ENCODE measurements at places on chromosomes 1 and 21. TPM values are rescaled to one million over a fixed set of nuclear protein-coding genes. Genes with fewer than 3 reads are reported as not detected.

Gene TRABD2B
- under 0.01 TPM for total RNA-seq

Gene TEDDM1
- not detected for total RNA-seq

Gene DISP3
- total RNA-seq = 0.09 TPM

Gene HMCN1
- total RNA-seq = 7.2 TPM

Gene PYGO2
- total RNA-seq = 4.9 TPM

Gene CDK18
- total RNA-seq = 0.94 TPM

Gene CASP9
- total RNA-seq = 4.4 TPM
